ENCODE measurements at places on chromosomes 2 and 18.
A peak's percentile ranks its signal among the peaks of the same experiment; 100 is the strongest.

DNA sequence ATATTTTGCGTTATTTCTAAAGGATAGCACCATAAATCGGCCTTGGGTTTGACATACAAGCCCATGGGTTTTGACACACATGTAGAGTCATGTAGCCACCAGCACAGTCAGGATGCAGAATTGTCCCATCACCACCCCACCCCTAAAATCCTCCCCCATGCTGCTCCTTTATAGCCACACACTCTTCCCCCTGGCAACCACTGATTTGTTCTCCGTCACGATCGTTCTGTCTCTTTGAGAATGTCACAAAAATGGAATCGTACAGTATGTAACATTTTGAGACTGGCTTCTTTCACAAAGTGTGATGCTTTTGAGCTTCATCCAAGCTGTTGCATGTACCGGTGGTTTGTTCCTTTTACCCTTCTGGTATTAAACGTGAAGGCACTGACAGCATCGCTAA is 39.1 kb downstream of the CRACDL start:
- DNase-seq: no peak

DNA sequence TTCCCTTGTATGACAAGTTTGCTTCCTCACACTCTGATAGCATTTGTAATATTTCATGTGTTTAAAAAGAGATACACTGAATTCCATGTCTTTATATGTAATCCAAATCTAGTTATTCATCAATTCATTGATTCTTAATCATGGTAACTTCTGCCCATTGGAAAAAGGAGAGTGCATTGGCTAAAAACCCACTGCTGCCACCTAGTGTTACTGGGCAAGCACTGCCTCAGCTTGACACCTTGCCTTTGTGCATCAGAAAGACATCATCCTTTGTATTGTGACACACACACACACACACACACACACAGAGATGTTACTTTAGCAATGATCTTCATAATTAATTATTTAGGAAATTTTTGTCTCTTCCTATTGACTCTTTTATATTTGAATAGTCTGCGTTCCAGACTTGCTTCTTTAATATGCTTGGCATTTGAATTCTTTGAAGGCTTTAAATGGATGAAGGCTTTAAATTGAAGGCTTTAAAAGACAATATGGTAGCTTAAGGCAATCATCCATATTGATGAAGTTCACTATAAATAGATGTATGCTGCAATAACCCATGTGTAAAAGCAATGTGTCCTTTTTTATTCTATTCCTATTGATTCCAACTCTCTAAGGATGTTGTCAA is 414.2 kb upstream of the CHST9 start:
- peak; percentile 19 for DNase-seq

DNA sequence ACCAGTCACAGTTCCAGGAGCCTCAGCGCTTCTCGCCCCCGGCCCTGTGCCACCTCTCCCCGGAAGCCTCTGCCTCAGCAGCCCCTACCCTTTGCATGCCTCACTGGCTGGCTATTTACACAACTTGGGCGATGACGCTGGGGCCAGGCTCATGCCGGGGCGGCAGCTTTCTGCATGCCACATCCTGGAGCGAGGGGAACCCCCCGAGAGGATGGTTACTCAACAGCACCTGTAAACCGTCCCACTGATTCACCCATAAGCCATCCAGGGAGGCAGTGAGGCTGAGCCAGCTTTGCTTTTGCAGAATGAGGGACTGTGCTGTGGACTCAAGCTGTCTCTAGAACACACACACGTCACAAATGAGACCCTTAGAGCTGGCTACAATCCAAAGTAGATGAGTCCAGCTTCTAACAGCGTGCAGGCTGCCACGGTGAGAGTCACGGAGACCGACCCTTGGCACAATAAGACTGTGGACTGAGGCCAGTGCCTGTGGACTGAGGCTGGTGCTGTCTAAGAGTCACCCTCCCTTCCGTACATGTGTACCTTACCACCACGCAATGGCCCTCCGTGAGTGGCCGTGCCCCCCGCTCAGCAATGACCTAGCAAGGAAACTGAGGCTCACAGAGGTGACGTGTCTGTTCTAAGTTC is 45.6 kb upstream of the ODC1 start:
- DNase-seq: no peak

GRCh38 chr2:231521443-231521842 is 8.8 kb downstream of the NMUR1 start:
- DNase-seq: no peak

GRCh38 chr18:77127769-77128671 is 4.6 kb downstream of the MBP start:
- DNase-seq: no peak

DNA sequence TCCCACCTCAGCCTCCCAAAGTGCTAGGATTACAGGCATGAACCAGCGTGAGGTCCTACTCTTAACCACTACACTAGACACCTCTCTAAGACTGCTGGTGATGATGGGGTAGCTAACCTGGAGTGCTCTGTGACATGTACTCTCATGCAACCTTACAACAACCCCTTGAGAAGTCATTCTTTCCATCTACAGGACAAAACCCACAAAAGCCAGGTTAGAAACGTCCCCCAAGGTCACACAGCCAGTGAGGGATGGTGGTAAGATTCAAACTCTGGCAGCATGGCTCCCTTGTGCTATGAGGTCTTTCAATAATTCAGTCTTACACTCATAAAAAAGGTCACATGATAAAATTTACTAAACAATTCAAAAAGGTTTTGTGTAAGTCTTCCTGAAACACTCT is 94.8 kb upstream of the SERTAD2 start:
- DNase-seq: no peak

DNA sequence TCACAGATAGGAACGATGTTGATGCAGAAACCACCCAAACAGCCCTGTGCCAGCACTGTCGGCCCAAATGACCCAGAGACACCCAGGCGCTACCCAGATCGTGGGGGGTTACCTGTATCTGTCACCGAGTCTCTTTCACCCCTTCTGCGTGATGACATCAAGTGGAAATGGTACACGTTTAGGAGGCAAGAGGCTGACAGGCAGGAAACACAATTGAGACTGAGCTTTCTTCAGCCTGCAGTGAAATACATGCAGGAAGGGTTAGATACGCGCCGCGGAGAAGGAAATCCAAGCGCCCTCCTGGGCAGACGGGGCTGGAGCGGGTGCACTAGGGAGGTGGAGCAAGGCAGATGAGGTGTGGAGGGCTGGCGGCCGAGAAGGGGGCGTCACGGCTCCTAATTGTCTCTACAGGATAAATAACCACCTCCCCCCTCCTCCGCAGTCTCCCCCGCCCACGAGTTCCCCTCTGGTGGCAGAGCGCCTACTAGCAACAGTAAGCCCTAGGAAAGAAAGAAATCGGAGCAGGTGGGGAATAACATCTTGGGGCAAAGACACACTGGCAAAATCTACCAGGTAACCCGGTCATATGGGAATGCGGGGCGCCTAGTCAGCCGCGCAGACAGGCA is at the start of gene RNF152:
Gene RNF152, minus strand, starts transcription at position 325 of the 626 bp plus-strand sequence. CDS start 76,544 bp downstream, outside the sequence.
- no peak for DNase-seq

DNA sequence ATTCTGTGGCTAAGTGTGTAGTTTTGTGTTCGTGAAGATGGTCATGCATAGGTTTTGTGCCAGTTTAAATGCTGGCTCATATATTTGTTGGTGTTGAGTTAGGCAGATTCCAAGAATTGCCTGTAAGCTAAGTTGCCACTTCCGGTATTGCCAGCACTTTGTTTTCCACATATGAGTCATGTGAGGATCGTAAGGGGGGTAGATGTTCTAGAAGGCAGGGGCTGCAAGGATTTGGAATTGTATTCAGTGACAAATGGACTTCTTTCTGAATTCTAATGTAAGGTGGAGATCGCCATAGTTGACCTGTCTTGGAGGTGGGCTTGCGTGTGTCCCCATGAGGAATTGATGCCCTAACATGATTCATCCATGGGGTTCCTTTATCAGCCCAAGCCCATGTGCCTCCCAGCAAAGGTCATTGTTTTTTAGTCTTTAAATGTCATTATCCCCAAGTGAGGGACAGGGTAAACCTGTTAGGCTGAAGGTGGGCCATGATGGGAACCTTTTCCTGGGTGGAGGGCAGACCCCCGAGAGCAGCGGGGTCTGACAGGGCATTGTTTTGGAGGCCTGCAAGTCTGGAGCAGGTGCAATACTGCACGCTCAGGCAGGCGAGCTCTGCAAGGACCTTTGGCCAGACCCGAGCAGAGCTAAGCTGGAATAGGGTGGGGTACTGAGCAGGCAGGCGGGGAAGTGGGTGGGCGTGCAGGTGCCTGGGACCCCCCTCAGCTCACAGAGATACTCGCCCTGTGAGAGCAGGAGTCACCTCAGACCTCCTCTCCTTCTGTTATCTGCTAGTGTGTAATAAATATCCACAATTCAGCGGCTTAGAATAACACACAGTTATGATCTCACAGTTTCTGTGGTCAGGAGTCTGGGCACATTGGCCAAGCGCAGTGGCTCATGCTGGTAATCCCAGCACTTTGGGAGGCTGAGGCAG is 77.4 kb downstream of the LRRFIP1 start:
- no peak for DNase-seq

DNA sequence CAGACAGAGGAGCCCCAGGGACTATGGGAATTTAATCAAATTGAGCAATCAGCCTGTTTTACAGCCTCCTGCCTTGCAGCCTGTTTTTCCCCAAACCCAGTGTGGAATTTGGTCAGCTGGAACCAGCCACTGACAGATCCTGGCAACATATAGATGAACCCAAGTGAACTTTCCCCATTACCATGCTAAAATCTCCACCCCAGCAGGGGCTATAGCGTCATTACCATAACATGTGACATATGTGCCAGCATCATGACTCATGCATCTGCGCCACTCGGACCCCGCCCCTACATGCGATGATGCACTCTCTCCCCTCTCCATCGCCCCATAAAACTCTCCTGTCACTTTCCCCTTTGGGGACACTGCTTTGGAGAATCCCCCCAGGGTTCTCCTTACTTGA is 17.3 kb upstream of the FEZ2 start:
- DNase-seq: no peak

GRCh38 chr2:121001641-121002040 is 266.0 kb downstream of the GLI2 start:
- no peak for DNase-seq

GRCh38 chr2:235472443-235472842 is 21.4 kb upstream of the AGAP1 start:
- DNase-seq: no peak
